Immature natural killer cell (primary cell): ENCODE measurements at places on chromosomes 7 and 10. TPM values are rescaled to one million over a fixed set of nuclear protein-coding genes. Genes with fewer than 3 reads are reported as not detected.

DNA sequence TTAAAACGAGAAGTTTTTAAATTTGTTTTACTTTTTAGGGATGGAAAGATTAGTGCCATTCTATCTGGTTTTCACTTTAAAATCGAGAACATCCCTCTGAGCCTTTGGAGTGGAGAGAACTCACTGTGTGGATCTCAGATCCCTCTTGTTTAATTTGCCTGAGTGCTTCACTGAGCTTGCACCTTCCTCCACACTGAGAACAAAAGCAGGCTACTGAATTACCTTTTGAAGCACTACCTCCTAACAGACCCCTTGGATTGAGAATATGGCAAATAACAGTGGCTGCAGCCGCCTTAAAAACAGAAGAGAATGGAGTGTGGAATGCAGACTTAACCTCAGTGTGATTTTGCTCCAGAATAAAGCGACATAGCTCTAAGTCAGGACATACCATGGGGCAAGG lies 204.7 kb downstream of the CNTNAP2 start:
- DNase-seq: no peak

- no peak for DNase-seq
These were observed 232 bp upstream of the GRID1 start for GRCh38 chr10:86366902-86367151.

- DNase-seq: no peak
These were observed 27.0 kb downstream of the NAMPT start for GRCh38 chr7:106257752-106258151.

DNA sequence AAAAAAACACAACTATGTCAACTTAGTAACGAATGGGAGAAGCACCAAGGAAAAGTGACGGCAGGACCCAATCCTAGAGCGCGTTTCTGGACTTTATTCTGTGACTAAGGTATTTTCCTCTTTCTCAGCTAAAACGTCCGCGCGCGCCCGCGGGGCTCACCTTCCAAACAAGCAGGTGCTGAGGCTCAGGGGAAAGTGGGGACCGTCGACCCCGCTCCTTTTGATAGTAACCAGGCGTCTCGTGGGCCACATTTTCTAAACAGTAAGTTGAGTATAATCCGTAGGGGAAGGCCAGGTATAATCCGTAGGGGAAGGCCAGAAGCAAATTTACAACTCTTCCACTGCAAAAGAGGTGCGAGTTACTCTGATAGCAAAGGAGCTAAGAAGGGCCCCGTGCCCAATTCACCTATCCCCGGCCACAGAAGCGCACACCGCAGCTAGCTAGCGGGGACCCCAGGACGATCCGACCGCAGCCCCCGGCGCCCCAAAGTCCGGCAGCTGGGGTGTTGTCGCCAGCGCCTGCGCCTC lies 743 bp downstream of the MKI67 start:
- DNase-seq: no peak

- peak; percentile 28 for DNase-seq
These were observed 145.2 kb downstream of the ARID5B start for GRCh38 chr10:62046522-62047227.

GRCh38 chr7:70634610-70635068 lies 497.3 kb upstream of the GALNT17 start:
- no peak for DNase-seq

GRCh38 chr10:101896225-101896877 lies 52.8 kb upstream of the KCNIP2 start:
- no peak for DNase-seq

GRCh38 chr7:157547611-157548010 lies 210.8 kb downstream of the DNAJB6 start:
- no peak for DNase-seq

EPO gene
- not detected for polyA plus RNA-seq
